ENCODE measurements at places on chromosomes 7 and 10.

DNA sequence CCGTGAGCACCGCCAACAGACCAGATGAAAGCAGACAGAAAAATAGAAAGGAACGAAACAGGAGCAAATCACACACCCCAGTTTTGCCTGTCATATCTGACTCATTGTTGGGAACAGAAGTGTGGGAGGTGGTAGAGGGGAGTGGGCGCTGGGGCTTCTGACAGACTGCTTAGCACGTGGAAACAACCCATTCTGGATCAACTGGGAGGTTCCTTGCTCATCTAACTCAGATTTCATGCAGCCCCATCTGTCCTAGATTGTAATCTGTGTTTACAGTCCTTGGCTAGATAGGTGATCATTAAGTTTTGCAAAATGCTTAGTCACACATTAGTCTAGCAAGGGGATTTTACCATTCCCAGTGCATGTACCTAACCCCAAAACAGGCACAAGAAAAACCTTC is 154.1 kb downstream of the NRP1 start:
- peak; percentile 27 for DNase-seq

DNA sequence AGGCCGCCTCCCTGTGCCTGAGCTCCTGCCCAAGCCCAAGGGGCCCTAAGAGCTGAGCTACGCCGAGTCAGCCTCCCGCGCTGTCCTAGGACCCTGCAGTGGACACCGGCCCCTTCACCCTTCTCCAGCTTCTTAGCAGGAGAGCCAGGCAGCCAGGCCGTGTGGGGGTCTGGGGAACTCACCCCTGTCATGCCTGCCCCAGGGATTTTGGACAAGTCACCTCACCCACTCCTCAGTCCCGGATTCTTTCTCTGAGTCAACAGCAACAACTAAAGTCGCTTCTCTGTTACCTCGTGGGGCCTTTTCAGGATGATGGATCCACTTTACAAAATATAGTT is 79.3 kb downstream of the MKI67 start:
- DNase-seq: no peak

GRCh38 chr7:148255333-148255732 is 335.2 kb upstream of the C7orf33 start:
- DNase-seq: no peak

GRCh38 chr10:67088036-67088435 is 162.2 kb downstream of the LRRTM3 start:
- DNase-seq: no peak

GRCh38 chr7:47804767-47805545 is 143.3 kb downstream of the PKD1L1 start:
- no peak for DNase-seq

DNA sequence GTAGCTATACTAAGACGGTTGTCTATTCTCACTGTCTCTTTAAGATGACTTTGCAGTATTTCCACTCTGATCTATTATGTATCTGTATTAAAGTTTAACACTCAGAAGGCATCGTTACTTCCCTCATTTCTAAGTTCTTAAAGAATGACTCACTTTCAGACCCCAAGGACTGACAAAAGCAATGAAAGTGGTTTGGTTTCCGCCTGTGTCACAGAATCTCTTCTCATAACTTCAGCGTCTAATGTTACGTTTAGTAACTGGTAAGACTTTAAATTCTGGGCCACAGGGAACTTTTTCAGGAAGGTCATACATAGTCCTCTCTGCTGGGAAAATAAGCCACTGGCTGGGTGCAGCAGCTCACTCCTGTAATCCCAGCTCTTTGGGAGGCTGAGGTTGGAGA is 892.0 kb upstream of the AUTS2 start:
- DNase-seq: no peak

DNA sequence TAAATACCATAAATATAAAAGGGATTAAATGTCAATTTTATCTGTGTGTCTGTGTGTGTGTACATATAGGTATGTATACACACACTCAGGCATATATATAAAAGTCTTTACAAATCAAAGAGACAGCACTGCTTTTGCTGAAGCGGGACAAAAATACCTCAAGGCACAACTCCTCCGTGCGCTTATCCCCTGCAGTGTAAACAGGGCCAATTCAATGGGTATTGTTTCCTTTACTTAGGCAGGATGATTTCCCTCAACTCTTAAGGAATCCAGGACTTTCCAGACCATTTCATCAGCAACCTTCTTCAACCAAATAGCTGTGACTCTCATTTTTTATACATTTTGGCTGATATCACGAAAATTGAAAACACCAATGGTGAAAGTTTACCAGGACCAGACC is 227.7 kb downstream of the CRPPA start:
- no peak for DNase-seq

GRCh38 chr10:69327463-69328379 is 49.4 kb downstream of the HK1 start:
- peak; percentile 46 for DNase-seq

- no peak for DNase-seq
These were observed 15.1 kb upstream of the DENND2A start for GRCh38 chr7:140655511-140656408.

GRCh38 chr7:150378115-150378852 is 846 bp upstream of the ZNF775 start:
- peak; percentile 42 for DNase-seq

- DNase-seq: no peak
These were observed 52.3 kb upstream of the TRIM24 start for GRCh38 chr7:138407792-138408191.

- no peak for DNase-seq
These were observed 751.8 kb upstream of the IGFBP3 start for GRCh38 chr7:46672861-46673260.

- DNase-seq: no peak
These were observed 123.7 kb downstream of the KAT6B start for GRCh38 chr10:74949843-74950765.

Data from stimulated activated CD4-positive, alpha-beta T cell treated with anti-CD3 and anti-CD28 coated beads, Interleukin-2, amount 100 ng/mL, for 24 hours (primary cell).